ENCODE measurements at places on chromosomes 3 and 15. TPM values are rescaled to one million over a fixed set of nuclear protein-coding genes. Genes with fewer than 3 reads are reported as not detected.
A peak's percentile ranks its signal among the peaks of the same experiment; 100 is the strongest.

DNA sequence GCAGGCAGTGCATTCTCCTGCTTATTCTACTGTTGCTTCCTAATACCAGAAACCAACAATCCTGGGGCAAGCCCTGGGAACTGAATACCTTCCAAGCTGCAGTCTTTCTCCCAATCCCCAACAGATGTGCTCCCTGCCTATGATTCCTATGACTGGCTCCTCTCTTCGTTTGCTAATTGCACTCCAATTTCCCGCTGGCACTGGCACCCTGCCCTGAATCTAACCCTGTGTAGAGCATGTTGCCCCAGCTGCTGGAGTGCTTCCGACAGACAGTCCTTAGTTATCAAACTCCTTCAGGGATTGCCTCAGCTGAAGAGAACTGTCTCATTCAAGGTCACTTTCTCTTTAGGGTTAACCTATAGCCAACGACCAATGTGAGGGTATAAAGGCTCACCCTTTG is 214.1 kb downstream of the NECTIN3 start:
- no peaks in the 10 kb centered on the region for H3K4me1 ChIP-seq
- no peaks in the 10 kb centered on the region for H3K27me3 ChIP-seq
- H3K36me3 ChIP-seq, result no peaks in the 10 kb centered on the region

GRCh38 chr15:38307251-38307650 is 54.6 kb downstream of the SPRED1 start:
- H3K27ac ChIP-seq, result no peak overlapping the region
- no peak overlapping the region for H3K4me3 ChIP-seq
- H3K36me3 ChIP-seq, result peaks cover 3% of the 10 kb centered on the region
- no peak for DNase-seq
- no peaks in the 10 kb centered on the region for H3K27me3 ChIP-seq
- H3K4me1 ChIP-seq, result peaks cover 3% of the 10 kb centered on the region

Gene ECE2
- total RNA-seq, result not detected

GRCh38 chr3:127791221-127791913 is 30.9 kb downstream of the MGLL start:
- no peaks in the 10 kb centered on the region for H3K27me3 ChIP-seq
- peaks cover 37% of the 10 kb centered on the region for H3K4me1 ChIP-seq
- peak; percentile 53 for DNase-seq
- peak overlapping the region; percentile 75 for H3K27ac ChIP-seq
- no peaks in the 10 kb centered on the region for H3K36me3 ChIP-seq
- no peak overlapping the region for H3K4me3 ChIP-seq

GRCh38 chr3:105785803-105786202 is 83.0 kb downstream of the CBLB start:
- H3K4me3 ChIP-seq, result no peak overlapping the region
- H3K27me3 ChIP-seq, result no peaks in the 10 kb centered on the region
- no peak overlapping the region for H3K27ac ChIP-seq

DNA sequence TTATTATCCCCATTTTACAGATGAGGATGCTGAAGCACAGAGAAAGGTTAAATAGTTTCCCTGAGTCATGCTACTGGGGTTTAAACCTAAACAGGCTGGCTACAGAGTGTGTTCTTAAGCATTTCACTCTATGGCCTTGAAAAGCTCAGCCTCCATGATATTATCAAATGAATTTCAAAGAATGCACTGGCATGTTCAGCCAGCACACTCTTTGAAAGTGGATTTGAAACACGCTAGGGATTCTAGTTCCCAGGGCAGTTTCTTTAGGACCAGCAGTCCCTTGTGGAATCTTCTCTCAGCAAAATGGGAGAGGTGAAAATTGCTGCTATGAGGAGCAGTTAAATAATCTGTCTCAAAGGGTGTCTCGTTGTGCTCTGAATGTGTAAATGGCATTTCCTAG is 213.3 kb downstream of the EPHB1 start:
- H3K27me3 ChIP-seq, result no peaks in the 10 kb centered on the region
- no peak overlapping the region for H3K27ac ChIP-seq
- H3K4me3 ChIP-seq, result no peak overlapping the region
- no peaks in the 10 kb centered on the region for H3K4me1 ChIP-seq
- no peaks in the 10 kb centered on the region for H3K36me3 ChIP-seq
- DNase-seq, result no peak

- no peak for DNase-seq
- peaks cover 8% of the 10 kb centered on the region for H3K4me1 ChIP-seq
- peak overlapping the region; percentile 51 for H3K4me3 ChIP-seq
- peaks cover 21% of the 10 kb centered on the region for H3K27me3 ChIP-seq
- H3K36me3 ChIP-seq, result no peaks in the 10 kb centered on the region
These were observed 22.4 kb downstream of the IGDCC3 start for GRCh38 chr15:65355173-65355987.

DNA sequence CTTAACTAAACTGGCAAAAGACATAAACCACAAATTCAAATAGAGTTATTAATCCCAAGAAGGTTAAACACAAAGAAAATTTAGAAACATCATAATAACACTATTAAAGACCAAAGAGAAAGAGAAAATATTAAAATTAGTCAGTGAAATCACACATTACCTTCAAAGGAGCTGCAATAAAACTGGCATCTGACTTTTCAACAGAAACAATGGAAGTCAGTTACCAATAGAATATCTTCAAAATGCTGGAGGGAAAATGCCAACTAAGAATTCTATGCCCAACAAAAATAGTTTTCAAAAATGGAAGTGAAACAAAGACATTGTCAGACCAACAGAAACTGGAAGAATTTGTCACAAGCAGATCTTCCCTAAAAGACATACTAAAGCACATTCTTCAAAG is 68.7 kb upstream of the RNF7 start:
- no peaks in the 10 kb centered on the region for H3K4me1 ChIP-seq
- no peak overlapping the region for H3K4me3 ChIP-seq
- H3K36me3 ChIP-seq, result no peaks in the 10 kb centered on the region

GRCh38 chr3:113232342-113232741 is 21.0 kb downstream of the BOC start:
- no peak for DNase-seq
- peaks cover 33% of the 10 kb centered on the region for H3K4me1 ChIP-seq
- no peak overlapping the region for H3K4me3 ChIP-seq
- peak overlapping the region; percentile 80 for H3K27ac ChIP-seq
- H3K27me3 ChIP-seq, result no peaks in the 10 kb centered on the region
- no peaks in the 10 kb centered on the region for H3K36me3 ChIP-seq

DNA sequence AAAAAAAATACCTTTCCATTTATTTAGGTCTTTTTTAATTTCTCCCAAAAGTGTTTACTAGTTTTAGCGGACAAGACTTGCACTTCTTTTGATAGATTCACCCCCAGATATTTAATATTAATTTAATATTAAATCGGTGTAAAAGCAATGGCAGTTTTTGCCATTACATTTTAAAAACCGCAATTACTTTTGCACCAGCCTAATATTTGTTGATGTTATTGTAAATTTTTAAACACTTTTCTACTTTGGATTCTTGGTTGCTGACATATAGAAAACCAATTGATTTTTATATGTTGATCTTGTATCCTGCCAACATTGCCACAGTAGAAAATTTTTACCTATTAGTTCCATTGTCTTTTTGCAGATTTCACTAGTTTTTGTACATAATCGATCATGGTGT is 63.9 kb upstream of the PXYLP1 start:
- H3K27ac ChIP-seq, result no peak overlapping the region
- H3K36me3 ChIP-seq, result no peaks in the 10 kb centered on the region
- no peak overlapping the region for H3K4me3 ChIP-seq
- no peak for DNase-seq

Gene DPPA2
- 0.48 TPM for total RNA-seq

- no peaks in the 10 kb centered on the region for H3K27me3 ChIP-seq
- H3K36me3 ChIP-seq, result no peaks in the 10 kb centered on the region
- peak; percentile 92 for DNase-seq
- H3K4me1 ChIP-seq, result peaks cover 48% of the 10 kb centered on the region
These were observed 500.4 kb downstream of the SHQ1 start for GRCh38 chr3:72347819-72348319.

DNA sequence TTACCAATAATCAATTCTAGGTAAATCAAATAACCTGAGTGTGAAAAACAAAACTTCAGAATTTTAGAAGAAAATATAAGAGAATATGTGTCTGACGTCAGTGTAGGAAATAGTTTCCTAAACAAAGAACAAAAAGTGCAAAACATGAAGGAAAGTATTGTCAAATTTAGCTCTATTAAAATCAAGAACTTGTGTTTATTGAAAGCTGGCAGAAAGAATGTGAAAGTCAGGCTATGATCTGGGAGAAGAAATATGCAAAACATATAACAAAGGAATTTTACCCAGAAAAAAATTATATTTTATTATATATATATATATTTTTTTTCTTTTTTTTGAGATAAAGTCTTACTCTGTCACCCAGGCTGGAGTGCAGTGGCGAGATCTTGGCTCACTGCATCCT is 129.1 kb upstream of the ANKRD28 start:
- no peak overlapping the region for H3K27ac ChIP-seq
- no peaks in the 10 kb centered on the region for H3K36me3 ChIP-seq
- DNase-seq, result no peak

GRCh38 chr3:46272028-46272451 is 29.8 kb downstream of the CCR3 start:
- H3K36me3 ChIP-seq, result no peaks in the 10 kb centered on the region
- H3K4me1 ChIP-seq, result no peaks in the 10 kb centered on the region
- H3K27ac ChIP-seq, result no peak overlapping the region
- H3K4me3 ChIP-seq, result no peak overlapping the region
- no peak for DNase-seq
- no peaks in the 10 kb centered on the region for H3K27me3 ChIP-seq

GRCh38 chr3:115667738-115668065 is 44.4 kb downstream of the GAP43 start:
- no peak overlapping the region for H3K27ac ChIP-seq
- no peaks in the 10 kb centered on the region for H3K27me3 ChIP-seq
- peaks cover 5% of the 10 kb centered on the region for H3K4me1 ChIP-seq
- DNase-seq, result no peak
- H3K36me3 ChIP-seq, result no peaks in the 10 kb centered on the region
- no peak overlapping the region for H3K4me3 ChIP-seq

DNA sequence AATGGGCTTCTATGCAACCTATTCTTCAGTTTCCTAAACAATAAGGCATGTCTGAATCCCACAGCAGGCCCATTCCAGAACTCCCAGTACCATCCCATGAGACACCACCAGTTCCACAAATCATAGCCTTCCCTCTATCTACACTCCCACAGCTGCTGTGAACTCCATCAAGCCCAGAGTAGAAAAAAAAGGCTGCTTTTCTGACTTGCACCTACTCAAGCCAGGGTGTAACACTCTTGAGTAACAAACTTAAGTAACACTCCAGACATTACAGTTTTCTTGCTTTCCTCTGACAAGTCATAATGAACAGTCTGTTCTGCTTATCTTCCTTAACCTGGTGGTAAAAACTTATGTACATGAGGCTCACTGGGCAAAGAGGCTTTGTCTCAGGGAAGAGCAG is 283.1 kb downstream of the NFKBIZ start:
- no peak overlapping the region for H3K4me3 ChIP-seq
- DNase-seq, result no peak
- H3K36me3 ChIP-seq, result no peaks in the 10 kb centered on the region
- H3K27ac ChIP-seq, result no peak overlapping the region

Gene ZNF619
- 3.4 TPM for total RNA-seq

Gene ZPLD1
- total RNA-seq, result 0.60 TPM

Gene SLC51A
- not detected for total RNA-seq

- no peak overlapping the region for H3K27ac ChIP-seq
- no peak for DNase-seq
- H3K4me1 ChIP-seq, result peaks cover 6% of the 10 kb centered on the region
These were observed 2.1 kb upstream of the RYK start for GRCh38 chr3:134252766-134253165.

Gene CSTA
- total RNA-seq, result 0.55 TPM

DNA sequence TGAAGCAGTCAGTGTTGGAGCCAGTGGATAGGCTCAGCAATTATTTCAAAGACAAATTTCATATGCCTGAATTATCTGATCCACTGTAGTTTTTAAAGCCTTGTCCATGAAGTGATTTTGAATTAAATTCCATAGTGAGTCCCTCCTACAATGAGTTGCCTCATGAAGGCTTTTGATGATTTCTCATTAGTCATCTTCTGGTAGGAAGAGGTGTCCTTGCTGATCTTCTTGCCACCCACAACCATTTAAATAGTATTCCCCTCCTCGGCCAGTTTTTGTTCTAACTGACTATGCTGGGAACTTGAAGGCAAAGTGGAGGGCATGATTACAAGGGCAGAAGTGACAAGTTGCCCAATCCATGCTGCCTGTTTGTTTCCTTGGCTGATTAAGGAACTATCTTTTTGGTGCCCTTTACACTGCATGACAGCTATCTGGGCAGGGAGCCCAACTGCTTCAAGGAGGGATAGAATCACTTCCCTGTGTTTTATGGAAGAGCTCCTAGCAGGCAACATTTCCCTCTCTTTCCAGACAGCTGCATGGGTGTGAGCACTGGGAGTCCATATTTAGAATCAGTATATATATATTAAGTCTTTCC is 617.5 kb downstream of the ZPLD1 start:
- DNase-seq, result peak; percentile 26
- no peaks in the 10 kb centered on the region for H3K27me3 ChIP-seq
- no peak overlapping the region for H3K27ac ChIP-seq
- H3K4me3 ChIP-seq, result no peak overlapping the region

Measured in astrocyte (in vitro differentiated cells and primary cell).